ENCODE measurements at places on chromosomes 11 and 22.

DNA sequence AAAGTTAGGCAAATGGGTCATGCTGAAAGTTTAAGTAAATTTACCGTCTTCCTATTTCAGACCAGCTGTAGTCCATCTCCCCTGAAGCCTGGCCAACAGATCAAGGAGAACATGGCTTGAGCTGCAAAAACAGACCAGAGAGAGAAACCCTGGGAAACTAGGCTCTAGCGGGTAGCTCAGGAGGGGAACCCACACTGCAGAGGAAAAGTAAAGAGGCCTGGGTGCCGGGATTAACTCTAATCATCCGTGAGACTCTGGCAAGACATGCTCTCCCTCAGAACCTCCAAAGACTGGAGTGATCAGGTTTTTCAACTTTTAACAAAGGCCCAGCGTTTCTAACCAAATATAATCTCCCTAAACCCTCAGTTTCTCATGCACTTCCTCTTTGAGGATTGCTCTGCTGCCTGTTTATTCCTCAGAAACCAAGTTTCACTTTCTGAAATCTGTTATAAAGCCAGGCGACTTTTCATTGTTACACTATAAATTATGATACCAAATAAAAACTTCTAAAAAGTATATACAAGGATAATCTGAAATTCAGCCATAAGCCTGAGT lies 67.5 kb downstream of the GAB2 start:
- no peak for DNase-seq

- no peak for DNase-seq
Observed at GRCh38 chr11:127639916-127640315, 639.3 kb upstream of the KIRREL3 start.

DNA sequence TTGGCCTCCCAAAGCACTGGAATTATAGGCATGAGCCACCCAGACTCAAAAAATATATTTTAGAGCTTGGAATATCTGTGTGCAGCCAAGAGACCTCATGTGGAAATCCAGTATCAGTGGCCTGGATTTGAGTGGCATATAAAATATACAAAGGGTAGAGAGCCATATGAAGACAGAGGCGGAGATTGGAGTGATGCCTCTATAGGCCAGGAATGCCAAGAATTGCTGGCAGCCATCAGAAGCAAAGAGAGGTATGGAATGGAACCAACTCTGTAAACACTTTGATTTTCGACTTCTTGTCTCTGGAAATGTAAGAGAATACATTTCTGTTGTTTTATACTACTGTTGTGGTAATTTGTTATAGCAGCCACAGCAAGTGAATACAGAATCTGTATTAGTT lies 123.0 kb downstream of the PLEKHA7 start:
- peak; percentile 47 for DNase-seq

DNA sequence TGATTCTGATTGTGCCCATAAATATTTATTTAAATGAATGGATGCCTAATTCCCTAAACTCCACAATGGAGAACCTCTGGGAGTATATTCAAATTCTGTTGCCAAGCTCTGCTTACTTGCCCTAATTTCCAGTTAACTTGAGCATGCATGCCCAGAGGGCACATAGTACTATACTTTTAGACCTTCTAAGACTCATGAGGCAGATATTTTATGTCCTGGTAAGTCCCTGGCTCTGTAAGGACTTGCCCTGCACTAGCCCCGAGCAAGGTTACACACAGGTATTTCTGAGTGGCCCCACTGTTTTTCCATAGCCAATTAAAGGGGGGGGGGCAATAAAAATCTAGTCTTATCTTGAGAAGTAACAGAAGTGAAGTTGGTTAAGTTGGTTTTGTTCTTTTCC lies 21.1 kb upstream of the CAPRIN1 start:
- DNase-seq = no peak

GRCh38 chr11:83191986-83192385 lies 1.5 kb upstream of the ANKRD42 start:
- no peak for DNase-seq

DNA sequence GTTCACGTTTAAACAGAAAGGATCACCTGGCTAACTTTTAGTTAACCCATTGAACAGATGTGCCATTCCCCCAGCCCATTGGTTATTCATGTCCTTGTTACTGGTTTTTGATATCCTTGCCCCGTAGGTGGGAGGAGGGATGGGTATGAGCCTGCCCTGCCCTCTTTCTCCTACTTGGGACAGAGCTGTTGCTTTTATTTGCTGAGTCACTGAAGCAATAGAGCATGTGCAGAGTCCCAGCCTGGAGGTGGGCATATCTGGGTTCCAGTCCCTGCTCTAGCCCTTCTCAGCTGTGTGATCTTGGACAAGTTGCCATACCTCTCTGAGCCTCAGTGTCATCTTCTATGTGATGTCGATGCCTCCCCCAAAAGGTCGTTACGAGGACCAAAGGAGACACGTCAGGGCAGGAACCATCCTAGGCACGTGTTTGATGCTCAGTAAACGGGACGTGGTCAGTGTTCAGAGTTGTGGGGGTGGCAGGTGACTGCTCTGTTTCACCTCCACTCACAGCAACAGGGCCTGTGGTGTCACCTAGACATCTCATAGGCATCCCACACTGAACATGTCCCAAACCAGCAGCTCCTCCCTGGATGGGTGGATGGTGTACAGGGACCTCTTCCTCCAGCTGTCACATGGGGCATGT lies 61.0 kb downstream of the BMAL1 start:
- no peak for DNase-seq

Data from fibroblast of skin of left quadriceps (primary cell).